ENCODE measurements at places on chromosomes 16 and 17.

DNA sequence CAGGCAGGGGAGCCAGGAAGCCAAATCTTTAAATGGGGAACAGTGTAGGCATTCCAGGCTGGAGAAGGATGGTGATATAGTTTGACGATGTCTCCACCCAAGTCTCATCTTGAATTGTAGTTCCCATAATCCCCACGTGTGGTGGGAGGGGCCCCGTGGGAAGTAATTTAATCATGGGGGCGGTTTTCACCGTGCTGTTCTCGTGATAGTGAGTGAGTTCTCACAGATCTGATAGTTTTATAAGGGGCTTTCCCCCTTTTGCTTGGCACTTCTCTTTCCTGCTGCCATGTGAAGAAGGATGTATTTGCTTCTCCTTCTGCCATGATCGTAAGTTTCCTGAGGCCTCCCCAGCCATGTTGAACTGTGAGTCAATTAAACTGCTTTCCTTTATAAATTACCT is 28.8 kb downstream of the GINS3 start:
- no peak for DNase-seq

DNA sequence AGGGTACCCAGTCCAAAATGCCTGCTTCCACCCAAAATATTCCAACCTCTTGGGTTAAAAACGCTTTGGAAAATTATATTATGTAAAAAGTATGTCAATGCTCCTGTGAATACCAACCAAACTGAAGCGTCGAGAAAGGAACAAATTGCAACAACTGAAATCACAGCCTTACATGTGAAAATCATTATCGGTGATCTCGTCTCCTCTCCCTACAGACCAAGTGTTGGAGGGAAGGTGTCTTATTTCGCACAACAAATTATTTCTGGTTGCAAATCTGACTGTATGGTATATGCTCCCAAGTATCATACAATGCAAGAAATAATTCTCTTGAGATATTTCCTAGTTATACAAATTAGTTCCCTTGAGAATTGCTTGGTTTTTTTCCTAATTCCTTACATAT is 89.3 kb upstream of the CDYL2 start:
- no peak for DNase-seq

DNA sequence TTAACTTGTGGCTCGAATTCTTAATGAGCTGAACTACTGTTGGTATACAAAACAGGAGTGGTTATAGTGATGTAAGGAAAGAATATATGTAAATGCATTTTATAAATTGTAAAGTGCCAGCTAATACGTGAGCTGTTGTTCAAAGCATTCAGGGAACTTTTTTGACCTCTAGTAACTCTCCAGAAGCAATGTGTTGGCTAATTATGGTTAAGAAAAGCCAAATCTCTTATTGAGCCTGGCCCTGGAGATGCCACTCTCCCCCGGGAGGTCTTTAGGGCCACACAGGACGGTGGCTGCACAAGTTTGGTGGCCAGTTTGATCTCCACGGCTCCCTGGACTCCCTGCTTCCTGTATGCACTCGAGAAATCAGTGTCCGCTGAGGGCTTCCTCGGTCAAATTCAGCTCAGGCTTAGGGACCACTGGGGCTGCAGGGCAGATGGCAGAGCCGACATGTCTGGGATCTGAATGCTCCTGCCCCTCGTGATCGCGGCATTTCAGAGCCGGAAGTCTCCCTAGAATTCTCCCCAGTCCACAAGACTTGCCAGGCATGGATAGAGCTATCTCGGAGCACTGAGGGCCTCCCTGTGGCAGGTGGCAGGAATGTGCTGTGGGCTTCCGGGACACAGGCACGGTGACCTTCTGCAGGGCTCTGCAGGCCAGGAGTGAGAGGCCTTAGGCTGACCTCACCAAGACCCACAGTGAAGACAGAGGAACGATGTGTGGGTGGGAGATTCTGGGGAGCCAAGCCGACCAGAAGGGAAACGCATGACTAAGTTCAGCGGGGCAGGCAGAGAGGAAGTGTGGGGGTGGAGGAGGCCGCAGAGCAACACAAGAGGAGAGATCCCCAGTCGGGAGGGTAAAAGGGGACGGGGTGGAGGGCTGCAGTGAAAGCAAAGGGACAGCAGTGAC is 18.6 kb upstream of the PITPNM3 start:
- DNase-seq = peak; percentile 69

DNA sequence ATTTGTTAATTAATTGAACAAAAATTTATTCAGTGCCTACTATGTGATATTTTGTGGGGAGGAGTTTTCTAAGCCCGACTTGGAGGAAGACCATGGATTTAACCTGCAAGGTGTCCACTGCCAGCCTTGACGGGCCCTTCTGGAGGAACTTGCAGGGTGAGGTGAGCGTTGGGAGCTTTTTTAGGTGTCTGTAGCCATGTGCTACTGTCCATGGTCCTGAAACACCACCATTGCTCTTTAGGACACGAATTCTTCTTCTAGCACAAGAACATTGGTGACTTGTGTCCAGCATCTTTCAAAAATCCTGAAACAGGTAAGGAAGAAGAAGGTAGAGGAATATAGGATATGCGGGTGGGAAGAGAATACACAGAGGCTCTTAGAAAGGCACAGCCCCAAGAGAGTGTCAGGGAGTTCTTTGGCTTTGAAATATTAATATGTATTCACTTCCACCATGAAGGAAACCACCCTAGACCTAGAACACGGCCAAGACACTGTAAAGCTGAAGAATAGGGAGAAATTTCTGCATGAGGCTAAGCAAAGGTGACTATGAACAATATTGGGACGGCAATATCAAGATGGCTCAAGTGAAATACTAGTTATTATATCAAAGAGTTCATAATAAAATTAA is 27.9 kb upstream of the OR4D1 start:
- peak; percentile 59 for DNase-seq

Measured in stimulated activated CD8-positive, alpha-beta memory T cell treated with anti-CD3 and anti-CD28 coated beads, Interleukin-4, amount 100 ng/mL, for 48 hours (primary cell).